ENCODE measurements at places on chromosomes 11 and 22.

- DNase-seq, result no peak
Observed at GRCh38 chr11:9990221-9990973, 303.6 kb downstream of the SBF2 start.

DNA sequence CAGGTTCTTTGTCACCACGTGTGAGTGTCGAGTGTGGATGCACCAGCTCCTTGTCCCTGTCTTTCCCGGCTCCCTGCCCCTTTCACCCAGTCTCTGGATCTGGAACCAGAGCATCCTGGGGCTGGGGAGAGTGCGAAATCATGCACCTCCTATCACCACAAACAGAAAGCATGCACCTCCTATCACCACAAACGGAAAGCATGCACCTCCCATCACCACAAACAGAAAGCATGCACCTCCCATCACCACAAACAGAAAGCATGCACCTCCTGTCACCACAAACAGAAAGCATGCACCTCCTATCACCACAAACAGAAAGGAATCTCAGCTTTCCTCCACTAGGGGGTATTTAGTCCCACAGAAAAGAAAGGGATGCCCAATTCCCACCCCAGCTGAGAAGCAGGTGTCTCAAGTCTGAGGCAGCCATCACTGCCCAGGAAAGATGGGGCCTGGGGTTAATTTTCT is 5.9 kb upstream of the GLB1L3 start:
- no peak for DNase-seq

DNA sequence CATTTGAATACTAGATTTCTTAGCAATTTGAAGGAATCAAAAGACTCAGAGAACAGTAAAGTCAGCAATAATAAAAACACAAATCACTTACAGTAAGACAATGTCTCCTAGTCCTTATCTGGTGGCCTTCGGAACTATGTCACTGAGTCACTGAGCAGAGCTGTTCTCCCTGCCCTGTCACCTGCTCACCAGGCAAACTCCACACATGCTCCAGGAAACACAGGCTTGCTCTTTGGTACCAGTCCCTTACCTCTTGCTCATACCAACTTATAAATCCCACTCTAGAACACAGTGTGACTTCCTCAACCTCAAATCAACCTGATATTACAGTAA is 81.1 kb upstream of the CHRM4 start:
- DNase-seq, result no peak

- no peak for DNase-seq
Observed at GRCh38 chr11:99638073-99638553, 617.4 kb downstream of the CNTN5 start.

DNA sequence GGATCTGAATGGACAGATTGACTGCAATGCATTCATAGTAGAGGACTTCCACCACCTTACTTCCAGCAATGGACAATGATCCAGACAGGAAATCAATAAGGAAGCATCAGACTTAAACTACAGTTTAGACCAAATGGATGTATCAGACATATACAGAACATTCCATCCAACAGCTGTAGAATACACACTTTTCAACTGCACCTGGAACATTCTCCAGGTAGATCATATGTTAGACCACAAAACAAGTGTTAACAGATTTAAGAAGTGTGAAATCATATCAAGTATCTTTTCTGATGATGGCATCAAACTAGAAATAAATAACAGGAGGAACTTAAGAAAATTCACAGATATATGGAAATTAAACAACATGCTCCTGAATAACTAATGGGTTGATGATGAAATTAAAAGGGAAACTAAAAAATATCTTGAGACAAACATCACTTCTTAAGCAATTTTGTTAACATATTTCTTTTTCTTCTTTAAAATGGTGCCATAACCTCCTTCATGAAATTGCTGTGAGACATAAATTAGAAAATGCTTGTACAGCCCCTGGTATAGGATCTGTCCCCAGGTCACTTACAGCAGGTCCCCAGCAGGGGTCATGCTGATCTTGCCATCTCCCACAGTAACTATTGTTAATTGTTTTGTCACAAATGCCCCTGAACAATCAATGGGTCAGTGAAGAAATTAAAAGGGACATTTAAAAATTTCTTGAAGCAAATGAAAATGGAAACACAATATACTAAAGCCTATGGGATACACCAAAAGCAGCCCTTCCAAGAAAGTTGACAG is 100.0 kb upstream of the OR4B1 start:
- DNase-seq, result no peak

- no peak for DNase-seq
Observed at GRCh38 chr11:83791557-83791956, 505.4 kb upstream of the CCDC90B start.

DNA sequence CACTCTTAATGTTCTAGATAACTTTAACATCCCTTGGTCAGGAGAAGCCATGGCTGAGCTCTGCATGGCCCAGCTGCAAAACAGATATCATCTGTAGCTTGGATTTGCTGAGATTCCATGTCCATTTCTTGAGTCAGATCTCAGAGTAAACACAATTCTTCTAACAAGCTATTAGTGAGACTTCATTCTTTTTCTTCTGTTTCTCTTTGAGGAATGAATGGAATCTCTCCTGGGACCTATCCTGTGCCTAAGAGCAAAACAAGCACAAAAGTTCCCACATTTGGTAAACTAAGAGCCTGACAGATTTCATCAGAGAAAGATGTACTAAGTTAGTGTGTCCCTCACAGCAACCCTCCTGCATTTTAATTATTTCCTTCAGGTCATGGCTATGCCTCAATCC is 142.8 kb downstream of the MAML2 start:
- DNase-seq, result no peak

Data from urinary bladder (tissue), 4 donors.